ENCODE measurements at places on chromosomes 11 and 22. TPM values are rescaled to one million over a fixed set of nuclear protein-coding genes. Genes with fewer than 3 reads are reported as not detected.
A peak's percentile ranks its signal among the peaks of the same experiment; 100 is the strongest.

GRCh38 chr11:94171693-94172440, 43.2 kb downstream of the PANX1 start:
- peak; percentile 39 for DNase-seq

- DNase-seq = no peak
These were observed 31.6 kb downstream of the SIK2 start for GRCh38 chr11:111633756-111634362.

GRCh38 chr11:115579181-115579825, 75.1 kb upstream of the CADM1 start:
- no peak for DNase-seq

- no peak for DNase-seq
These were observed 64.2 kb downstream of the SLC36A4 start for GRCh38 chr11:93133488-93134109.

DNA sequence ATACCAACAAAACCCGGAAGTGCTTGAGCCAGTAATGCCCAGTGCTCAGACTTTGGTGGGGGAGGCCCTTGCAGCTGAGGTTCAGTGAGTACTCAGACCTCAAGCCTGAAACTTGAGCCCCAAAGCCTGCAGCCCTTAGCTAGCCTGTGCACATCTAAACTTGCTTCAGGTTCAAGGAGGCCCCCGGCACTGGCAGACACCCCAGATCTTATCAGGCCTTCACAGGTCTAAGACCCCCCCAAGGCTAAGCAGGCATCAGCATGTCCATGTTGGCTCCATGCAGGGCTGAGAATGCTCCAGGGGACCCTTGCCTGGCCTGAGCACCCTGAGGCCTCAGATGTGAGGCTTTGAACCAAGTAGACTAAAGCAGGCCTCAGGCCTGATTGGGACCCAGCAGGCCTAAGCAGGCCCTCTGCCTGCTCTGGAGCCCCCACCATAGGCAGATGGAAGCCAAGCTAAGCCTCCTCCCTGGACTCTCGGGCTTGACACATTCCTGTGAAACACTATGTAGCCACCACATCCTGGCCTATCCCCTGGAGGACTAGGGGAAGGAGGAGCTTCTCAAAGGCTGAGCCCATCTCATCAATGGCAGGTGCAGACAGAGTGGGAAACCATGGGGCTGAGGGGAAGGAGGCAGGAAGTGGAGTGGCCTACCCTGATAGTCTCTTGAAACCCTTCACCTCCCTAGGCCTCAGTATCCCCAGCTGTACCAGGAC, 1.2 kb upstream of the CASTOR1 start:
- DNase-seq = peak; percentile 58

DNA sequence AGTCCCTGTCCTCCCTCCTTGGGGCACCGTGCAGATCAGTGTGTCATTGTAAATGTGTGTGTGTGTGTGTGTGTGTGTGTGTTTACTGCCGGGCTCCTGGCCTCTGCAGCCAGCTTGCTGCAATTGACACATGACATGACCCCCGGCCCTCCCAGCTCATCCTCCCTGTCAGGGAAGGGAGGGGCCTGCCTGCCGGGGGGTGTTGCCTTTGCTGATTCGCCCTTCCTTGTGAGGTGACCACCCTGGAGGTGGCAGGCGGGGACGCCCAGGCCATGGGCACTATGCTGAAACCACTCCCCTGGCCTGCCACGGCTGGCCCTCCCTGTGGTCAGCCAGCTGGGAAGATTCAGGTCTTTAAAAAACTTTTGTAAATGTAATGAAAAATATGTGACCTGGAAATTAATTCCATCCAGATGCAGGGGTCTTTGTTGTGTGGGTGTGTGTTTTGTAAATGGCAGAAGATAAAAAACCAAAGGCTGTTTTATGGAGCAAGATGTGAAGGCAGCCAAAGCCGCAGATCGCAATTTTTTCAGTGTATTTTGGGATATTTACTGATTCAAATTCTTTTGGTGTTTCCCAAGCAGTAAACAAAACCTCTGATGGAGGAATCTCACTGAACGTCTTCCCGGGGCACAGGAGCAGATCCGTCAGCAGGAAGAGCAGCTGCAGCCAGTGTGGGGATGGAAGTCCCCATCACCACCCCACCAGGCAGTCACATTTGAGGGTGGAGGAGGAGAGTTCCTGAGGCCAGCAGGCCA, 23.2 kb downstream of the SHISAL1 start:
- no peak for DNase-seq

DNA sequence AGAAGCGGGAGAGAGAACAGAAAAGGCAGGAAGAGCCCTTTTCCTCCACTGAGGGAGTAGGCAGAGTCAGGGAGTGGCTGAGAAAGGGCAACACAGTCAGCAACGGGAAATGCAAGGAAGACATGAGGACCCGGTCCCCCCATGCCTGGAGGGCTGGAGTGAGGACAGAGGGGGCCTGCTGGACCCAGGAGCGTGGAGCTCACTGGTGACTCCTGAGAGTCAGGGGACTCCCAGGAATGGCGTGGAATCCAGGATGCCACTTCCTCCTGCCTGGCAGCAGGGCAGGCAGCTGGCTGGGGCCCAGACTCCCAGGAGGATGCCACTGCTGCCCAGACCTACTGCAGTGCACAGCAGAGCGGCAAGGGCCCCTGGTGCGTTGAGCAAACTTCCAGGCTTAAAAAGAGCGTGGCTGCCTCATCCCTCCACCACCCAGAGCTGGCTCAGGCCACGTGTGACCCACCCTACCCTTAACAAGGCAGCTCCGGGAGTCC, 11.3 kb downstream of the C11orf21 start:
- no peak for DNase-seq

DNA sequence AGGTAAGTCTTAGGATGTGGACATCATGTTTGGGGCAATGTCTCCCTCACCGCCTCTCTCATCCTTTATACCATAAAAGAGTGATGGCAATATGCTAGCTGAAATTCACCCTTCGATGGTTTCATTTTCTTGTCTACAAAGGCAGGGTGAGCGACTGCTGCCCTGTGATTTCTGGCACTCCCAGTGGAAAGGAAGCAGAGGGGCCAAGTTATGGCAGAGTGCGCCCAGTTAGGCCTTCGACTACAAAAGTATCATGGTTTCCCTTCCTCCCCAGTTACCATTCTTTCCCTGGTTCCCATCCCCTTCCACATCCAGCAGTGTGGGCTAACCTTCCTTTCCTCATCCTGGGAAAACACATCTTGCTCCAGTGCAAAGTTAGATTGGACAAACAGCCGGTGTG, 43.8 kb downstream of the SNX19 start:
- DNase-seq = no peak

DNA sequence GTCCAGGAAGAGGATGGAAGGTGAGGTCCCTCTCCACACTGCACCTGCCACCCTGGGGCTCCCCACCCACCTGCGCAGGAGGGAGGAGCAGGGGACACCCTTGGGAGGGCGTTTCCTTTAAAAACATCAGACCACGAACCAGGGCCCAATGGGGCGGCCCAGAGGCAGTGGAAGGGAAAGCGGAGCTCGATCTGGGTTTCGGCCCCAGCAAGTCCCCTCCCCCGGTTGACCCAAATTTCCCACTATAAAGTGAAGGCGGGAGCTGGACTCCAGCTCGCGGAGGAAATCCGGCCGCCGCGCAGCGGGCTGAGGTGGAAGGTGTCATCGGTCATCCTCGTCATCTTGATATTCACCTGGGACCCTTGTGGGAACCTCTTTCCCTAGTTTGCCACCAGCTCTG, 99.3 kb downstream of the WNT7B start:
- DNase-seq = no peak

- peak; percentile 73 for DNase-seq
These were observed 36.1 kb downstream of the CCDC90B start for GRCh38 chr11:83249972-83250593.

- peak; percentile 81 for DNase-seq
These were observed 6.4 kb downstream of the SNU13 start for GRCh38 chr22:41682033-41682807.

- DNase-seq = no peak
These were observed 796 bp downstream of the TIMP3 start for GRCh38 chr22:32802237-32802765.

GRCh38 chr11:77181799-77182541, 53.9 kb downstream of the MYO7A start:
- no peak for DNase-seq

DNA sequence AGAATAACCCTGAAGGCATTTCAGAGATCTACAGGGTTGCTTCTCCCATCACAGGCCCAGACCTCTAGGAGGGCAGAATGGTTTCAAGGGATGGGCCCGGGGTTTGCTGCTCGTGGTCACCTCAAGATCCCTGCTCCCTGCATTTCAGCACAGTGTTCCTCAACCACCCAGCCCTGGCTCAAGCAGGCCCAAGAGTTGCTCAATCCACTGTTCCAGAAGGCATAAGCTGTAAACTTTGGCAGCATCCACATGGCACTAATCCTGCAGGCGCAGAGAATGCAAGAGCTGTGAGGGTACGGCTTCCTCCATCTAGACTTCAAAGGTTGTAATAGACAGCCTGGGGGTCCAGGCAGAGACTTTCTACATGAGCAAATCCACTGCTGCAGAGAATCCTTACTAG, 225.0 kb upstream of the UBASH3B start:
- no peak for DNase-seq

DNA sequence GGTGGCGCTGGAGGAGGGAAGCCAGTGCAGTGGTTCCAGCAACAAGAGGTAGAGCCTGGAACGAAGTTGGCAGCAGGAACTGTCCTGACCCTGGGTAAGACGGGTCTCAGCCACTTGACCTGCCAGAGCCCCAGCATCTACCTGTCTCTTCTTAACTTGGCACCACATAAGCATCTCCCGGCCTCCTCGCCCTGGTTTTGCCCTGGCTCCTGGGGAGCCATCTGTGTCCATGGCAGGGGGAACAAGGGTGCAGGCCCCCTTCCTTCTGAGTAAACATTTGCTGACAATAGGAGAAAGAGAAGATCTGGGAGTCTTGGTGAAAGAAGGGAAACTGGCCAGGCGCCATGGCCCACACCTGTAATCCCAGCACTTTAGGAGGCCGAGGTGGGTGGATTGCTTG, 12.8 kb downstream of the P2RY2 start:
- no peak for DNase-seq

- no peak for DNase-seq
These were observed 176.5 kb upstream of the POU2AF2 start for GRCh38 chr11:111069066-111069465.

The USP28 gene
- total RNA-seq = 32.6 TPM

The CSNK2A3 gene
- 0.82 TPM for total RNA-seq

The RBMXL2 gene
- total RNA-seq = 2.7 TPM

The PPME1 gene
- total RNA-seq = 28.2 TPM

The ADAMTS15 gene
- total RNA-seq = not detected

The SLC37A2 gene
- 0.93 TPM for total RNA-seq

The C11orf87 gene
- total RNA-seq = not detected

The MPZL3 gene
- total RNA-seq = 6.9 TPM

The VPS37C gene
- total RNA-seq = 13.3 TPM

The GRAMD1B gene
- not detected for total RNA-seq

The NRXN2 gene
- total RNA-seq = 1.6 TPM

Data from OCI-LY7 (cell line).